ENCODE measurements at places on chromosomes 11 and 22.

GRCh38 chr11:64291752-64292459 is 804 bp downstream of the KCNK4 start:
- DNase-seq: no peak

- DNase-seq: no peak
Observed at GRCh38 chr11:13259374-13259773, 18.2 kb upstream of the BMAL1 start.

GRCh38 chr11:60840470-60841430 is 1.2 kb upstream of the CCDC86 start:
- no peak for DNase-seq

DNA sequence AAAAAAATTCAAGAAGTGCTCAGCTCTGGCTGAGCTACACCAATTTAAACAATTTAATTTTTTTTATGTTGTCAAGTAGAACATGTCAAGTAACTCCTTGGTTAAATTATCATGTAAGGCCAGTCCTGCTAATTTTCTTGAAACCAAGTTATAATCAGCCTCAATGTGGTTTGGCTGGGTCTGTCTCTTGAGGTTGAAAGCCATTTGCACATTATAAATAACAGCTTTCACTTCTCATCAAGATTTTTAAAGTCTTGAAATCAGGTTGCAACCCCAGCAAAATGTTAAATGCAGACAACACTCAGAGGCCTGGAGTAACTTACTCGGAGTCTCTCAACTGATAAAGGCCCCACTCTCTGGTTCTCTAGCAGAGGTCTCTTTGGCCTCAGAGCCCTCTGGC is 324.4 kb downstream of the BRD1 start:
- no peak for DNase-seq

- no peak for DNase-seq
Observed at GRCh38 chr11:119222308-119222707, 16.2 kb downstream of the CBL start.

- DNase-seq: no peak
Observed at GRCh38 chr11:133498969-133499368, 33.3 kb downstream of the OPCML start.

DNA sequence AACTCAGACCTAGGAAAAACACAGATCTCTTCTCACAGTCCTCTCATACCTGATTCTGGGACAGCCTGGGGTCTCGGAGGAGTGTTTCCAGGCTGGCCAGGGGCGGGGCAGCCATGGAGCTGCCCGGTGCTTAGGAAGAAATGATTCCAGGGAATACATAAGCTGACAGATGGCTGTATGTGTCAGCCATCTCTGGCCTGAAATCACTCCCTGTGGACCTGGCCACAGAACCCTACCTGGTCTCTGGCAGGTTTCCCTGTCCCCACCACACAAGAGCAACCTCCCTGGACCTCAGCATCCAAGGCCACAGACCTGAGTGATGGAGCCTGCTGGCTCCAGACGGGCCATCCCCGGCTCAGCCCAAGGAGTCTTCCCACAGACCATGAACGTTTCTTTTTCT is 10.0 kb downstream of the GGA1 start:
- DNase-seq: no peak

- DNase-seq: no peak
Observed at GRCh38 chr22:19111140-19111539, 11.1 kb downstream of the DGCR2 start.

DNA sequence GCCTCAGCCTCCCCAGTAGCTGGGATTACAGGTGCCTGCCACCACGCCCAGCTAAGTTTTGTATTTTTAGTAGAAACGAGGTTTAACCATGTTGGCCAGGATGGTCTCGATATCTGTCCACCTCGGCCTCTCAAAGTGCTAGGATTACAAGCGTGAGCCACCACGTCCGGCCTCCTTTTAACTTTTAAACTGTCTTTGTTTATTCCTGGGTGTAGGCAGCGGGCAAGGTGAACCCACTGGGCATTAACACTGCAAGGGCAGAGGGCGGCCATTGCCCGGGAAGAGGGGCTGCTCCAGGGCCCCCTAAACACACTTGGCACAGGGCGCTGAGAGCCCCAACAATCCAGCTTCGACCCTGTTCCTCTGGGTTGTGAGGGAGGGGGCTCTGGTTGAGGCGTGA is 693.6 kb downstream of the BRD1 start:
- DNase-seq: no peak

- DNase-seq: no peak
Observed at GRCh38 chr22:42066937-42067336, 3.7 kb downstream of the NAGA start.

DNA sequence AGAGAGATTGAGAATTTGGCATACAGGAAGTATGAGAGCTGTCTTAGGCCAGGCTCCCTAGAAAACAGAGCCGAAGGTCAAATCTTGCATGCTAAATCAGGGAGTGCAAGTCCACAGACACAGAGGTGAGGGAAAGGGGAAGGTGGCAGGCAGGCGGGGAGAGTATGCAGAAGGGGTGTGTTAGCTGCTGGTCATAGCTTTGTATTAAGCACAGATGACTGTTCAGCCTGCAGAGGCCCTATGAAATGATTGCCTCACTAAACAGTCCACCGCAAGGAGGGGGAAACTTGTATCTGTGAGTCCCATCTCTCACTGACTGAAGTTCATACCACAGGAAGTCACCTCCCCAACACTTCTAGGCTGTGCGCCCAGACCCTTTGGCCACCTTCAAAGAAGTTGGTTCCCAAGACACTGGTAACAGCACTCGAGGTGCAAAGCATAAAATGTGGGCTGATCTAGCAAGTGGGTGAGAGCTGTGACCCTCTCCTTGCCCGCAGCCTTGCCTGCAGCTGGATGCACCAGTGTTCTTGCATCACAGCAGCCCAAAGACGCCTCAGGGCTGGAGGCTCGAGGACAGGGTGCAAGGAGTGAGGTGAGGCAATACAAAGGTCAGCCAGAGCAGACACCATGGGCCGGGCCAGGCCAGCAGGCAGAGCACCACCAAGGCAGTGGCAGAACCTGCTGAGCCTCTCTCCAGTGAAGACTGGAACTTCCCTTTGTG is 115.3 kb upstream of the TBCEL start:
- DNase-seq: no peak

GRCh38 chr22:24457894-24458420 is 30.6 kb downstream of the ADORA2A start:
- DNase-seq: no peak

DNA sequence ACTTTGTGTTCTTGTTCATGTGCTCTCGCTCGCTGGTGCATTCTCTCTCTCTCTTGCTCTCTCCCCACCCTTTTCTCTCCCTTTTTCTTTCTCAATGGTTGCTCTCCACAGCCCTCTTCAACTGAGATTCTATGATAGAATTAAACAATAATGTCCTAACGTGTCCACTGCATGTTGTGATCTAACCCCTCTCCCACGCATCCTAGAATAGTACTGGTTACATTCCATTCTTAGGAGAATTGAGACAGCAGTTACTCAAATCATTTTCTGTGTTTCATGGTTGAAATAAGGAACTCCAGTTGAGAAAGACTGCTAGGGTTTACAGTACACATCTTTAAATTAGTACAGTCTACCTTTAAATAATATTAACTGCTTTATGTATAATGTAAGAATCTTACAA is 318.1 kb upstream of the PITPNB start:
- DNase-seq: no peak

- DNase-seq: no peak
Observed at GRCh38 chr11:3221408-3222002, 2.9 kb upstream of the MRGPRG start.

- peak; percentile 74 for DNase-seq
Observed at GRCh38 chr11:112174789-112175598, at the start of gene BCO2. Gene BCO2, plus strand, starts transcription at chr11:112175512. Its CDS starts 90 bp downstream, at chr11:112175602.

DNA sequence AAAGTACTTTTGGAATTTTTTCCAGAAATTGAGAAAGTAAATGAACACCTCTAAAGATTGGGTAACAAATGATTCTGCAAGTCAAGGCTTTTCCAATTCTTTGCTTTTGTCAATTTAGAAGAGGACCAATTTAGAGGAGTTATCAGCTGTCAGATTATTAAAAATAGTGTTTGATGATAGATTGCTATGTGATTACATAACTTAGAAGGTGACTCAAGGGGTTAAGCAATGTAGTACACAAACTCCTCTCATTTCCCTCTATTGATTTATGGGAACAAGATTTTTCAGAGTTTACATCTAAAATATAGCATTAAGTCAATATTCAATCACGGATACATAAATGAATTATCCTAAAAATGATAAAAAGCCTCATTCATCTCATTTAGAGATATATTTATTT is 70.3 kb downstream of the INSC start:
- DNase-seq: no peak

GRCh38 chr11:112185883-112186282 is 10.6 kb downstream of the BCO2 start:
- DNase-seq: no peak

DNA sequence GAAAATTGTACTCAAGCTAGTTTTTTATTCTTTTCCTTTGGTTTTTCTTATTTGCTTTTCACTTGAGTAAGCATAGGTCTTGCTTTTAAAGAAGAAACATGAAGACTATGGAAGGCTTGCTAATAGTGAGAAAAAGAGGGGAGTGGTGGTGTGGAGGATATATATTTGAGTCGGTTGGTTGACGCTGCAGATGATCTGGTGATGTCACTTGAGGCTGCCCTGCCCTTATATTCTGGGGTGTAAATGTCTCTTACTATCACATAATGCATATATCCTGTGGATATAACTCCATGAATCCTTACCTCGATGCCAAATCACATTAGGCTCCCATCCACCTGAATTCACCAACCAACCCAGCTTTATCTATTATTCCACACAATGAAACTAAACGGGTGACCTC is 2.9 kb downstream of the GRIA4 start:
- DNase-seq: no peak

- DNase-seq: no peak
Observed at GRCh38 chr11:119091966-119092879, 7.5 kb downstream of the HMBS start.

DNA sequence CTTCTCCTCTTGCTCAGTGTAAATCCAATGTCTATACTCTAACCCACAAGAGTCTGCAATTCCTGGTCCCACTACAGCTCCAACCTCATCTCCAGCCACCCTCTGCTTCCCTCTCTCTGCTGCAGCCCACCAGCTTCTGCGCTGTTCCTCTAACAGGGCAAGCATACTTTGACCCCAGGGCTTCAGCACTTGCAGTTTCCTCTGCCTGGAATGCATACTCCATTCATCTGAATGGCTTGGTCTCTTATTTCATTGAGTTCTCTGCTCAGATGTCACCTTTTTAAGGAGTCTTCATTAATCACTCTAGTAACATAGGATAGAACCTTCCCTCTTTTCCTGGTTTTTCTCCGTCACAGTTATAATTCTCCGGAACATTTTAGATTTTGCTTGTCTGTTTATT is 141.6 kb downstream of the BUD13 start:
- no peak for DNase-seq

GRCh38 chr11:97732011-97732632 is 1288.6 kb upstream of the CNTN5 start:
- DNase-seq: no peak

DNA sequence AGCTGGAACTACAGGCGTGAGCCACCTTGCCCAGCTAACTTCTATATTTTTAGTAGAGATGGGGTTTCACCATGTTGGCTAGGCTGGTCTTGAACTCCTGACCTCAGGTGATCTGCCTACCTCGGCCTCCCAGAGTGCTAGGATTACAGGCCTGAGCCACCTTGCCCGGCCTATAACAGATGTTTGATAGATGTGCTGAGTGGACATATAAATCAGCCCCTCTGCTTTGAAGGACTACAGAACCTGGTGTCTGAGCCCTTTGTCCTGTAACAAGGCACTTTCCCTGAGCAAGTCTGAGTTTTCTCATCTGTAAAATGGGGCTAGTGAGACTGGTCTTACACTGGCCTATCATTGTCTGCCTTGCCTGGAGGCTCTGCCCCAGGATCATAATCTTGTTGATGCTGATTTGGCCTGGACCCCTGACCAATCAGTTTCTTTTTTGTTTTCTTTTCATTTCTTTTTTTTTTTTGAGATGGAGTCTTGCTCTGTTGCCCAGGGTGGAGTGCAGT is 7.0 kb downstream of the RIN1 start:
- no peak for DNase-seq

GRCh38 chr22:47497666-47498065 is 735.2 kb downstream of the TBC1D22A start:
- DNase-seq: no peak

DNA sequence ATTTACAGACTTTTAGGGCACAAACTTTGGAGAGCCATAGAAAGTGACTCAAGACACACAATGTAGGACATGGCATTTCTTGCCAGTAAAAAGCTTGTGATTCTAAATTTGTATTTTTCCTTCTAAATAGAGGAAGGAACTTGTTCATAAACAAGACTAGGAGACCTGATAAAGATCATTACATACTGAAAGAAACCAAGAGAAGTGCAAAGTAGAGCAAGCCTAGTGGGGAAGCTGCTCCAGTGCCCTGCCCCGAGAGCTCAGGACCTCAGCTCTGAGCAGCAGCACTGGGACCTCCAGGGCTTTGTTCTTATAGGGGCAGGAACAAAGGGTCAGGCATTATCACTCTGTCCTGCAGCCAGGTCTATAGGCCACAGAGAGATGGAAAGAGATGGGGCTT is 7.2 kb downstream of the IRAG1 start:
- DNase-seq: no peak

DNA sequence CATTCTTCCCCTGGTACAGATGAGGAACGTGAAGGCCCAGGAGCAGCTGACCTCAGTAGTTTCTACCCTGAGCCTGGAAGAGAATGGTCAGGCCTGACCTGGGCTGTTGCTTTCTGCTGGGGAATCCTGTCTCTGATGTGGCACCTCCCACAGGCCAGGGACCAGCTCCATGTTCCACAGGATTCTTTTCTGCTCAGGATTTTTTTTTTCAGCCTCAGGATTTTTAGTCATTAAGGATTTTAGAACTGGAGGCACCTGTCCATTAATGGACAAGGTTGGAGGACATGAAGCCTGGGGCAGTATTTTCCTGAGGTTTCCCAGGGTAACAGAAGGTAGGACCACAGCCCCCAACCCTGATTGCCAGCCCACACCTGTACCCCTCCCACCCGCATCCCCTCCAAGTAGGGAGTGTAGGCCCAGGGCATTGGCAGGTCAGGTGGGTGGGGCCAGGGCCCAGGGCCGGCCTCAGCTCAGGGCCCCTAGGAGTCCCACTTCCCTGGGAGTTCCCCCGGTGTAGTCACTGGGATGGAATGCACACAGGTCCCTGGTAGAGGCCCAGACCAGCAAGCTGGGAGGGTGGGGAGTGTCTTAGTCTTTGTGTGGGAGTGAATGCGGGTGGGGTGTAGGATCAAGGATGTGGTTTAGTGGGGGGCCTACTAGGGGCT is 16.1 kb downstream of the BIK start:
- no peak for DNase-seq

DNA sequence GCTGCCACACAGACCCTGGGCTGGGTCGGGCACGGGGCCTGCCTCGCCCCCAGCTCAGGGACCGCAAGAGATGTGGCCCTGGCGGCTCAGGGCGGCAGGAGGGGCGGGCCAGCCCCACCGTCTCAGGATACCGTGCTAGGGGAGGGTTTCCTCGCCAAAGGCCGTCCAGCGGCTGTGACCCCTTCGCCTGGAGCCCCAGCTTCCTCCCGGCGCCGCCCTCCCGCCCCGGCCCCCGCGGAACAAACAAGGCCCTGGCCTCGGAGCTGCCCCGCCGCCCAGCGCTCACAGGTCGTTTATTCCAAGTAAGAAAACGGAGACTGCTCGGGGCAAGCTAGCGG is 543 bp upstream of the AP2A2 start:
- no peak for DNase-seq

- DNase-seq: no peak
Observed at GRCh38 chr22:35893698-35894097, 134.9 kb downstream of the RBFOX2 start.
